ENCODE measurements at places on chromosomes 7 and 10. TPM values are rescaled to one million over a fixed set of nuclear protein-coding genes. Genes with fewer than 3 reads are reported as not detected.

DNA sequence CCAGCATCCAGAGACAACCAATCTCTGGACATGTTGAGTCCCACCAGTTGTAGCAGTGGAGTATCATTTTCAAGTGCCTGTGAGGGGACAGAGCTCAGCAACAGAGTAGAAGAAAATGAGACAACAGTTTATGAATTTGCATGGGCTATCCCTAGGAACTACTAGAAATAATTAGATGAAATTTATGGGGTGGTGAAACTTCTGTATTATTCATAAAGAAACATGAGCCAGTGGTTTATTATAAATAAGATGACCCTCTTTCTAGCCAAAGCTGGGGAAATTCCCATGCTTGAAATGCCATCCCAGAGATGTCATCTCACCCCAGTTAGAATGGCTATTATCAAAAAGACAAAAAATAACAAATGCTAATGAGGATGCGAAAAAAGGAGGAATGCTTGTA is 55.1 kb upstream of the ITGB8 start:
- no peak for DNase-seq
- no peaks in the 10 kb centered on the region for H3K4me1 ChIP-seq
- no peaks in the 10 kb centered on the region for H3K36me3 ChIP-seq
- H3K4me3 ChIP-seq: no peak overlapping the region
- no peaks in the 10 kb centered on the region for H3K27me3 ChIP-seq

DNA sequence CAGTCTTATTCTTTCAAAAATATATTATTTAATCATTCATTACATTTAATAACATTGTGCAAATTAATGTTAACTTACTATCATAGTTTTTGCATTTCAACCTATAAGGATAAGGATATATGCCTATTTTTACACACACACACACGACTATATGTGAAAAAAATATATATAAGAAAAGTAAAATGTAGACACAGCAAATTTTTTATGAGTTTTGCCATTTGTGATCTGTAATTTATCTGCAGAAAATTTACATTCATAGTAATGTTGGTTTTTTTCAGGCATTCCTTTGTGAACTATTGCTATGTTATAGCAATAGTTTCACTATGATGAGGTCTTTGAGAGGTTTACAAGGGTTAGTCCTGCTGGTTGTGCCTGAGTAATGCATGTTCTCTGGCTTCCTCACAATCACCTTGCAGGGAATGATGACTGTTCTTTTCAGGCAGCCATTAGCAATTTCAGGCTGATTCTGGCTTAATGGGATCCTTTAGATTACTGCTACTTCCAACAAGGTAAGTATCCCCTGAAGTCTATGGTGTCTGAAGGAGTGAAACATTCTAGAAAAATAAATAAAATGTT is 183.7 kb upstream of the CDK1 start:
- H3K4me3 ChIP-seq: no peak overlapping the region
- DNase-seq: no peak
- no peak overlapping the region for H3K27ac ChIP-seq
- no peaks in the 10 kb centered on the region for H3K27me3 ChIP-seq
- H3K36me3 ChIP-seq: no peaks in the 10 kb centered on the region

- no peak overlapping the region for H3K4me3 ChIP-seq
- H3K27ac ChIP-seq: no peak overlapping the region
- H3K36me3 ChIP-seq: no peaks in the 10 kb centered on the region
- H3K27me3 ChIP-seq: no peaks in the 10 kb centered on the region
- DNase-seq: no peak
- no peaks in the 10 kb centered on the region for H3K4me1 ChIP-seq
These were observed 104.4 kb upstream of the MACROH2A2 start for GRCh38 chr10:69948261-69948660.

GRCh38 chr7:17402628-17403278 is 104.3 kb downstream of the AHR start:
- no peak for DNase-seq
- H3K36me3 ChIP-seq: no peaks in the 10 kb centered on the region
- H3K4me3 ChIP-seq: no peak overlapping the region
- no peaks in the 10 kb centered on the region for H3K27me3 ChIP-seq

DNA sequence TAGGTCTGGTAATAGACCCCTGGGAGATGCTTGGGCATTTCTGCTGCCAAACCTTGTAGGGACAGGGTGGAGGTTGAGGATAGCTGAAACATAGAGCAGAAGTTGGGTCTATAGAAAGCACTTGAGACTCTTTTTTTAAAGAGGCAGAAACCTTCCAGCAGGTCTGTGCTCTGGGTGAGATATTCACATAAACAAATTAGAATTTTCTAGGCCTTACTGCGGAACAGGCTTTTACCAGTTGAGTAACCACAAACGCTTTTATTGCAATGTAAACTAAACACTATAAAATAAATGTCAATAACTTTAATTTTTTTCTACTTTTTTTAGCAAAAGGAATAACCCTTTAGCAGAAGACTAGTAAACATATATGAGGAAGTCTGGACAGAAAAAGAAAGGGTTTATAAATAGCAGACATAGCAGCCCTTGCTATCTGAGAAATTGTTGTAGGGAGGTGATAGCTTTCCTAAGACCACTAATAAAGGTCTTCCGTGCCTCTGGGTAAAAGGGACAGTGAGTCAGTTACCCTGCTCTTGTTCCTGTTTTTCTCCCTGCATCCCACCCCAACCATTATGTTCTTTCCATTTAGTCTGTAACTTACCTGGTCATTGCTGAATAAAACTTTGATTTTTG is 38.7 kb downstream of the CACNB2 start:
- H3K27ac ChIP-seq: no peak overlapping the region
- no peaks in the 10 kb centered on the region for H3K27me3 ChIP-seq
- no peak for DNase-seq

DNA sequence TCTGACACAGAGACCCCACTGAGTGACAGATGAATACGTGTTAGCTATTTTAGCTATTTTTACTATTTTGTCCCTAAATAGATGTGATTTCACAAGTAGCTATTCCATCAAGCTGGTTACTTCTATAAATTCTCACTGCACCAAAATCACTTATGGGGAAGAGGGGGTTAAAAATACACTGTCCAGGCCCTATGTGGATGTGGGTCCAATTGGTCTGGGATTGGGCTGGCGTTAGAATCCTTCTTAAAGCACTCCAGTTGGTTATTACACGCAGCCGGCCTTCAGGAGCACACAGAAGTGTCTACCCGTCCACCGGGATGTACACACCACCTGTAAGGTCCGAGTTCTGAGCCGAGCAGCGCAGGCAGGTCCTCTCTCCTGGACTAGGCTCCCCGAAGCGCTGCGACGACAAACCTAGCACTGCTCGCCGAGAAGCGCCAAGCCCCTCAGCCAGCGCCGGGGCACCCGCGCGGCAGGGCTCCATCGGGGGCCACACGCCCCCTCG is 222.3 kb upstream of the MKLN1 start:
- no peaks in the 10 kb centered on the region for H3K4me1 ChIP-seq
- H3K36me3 ChIP-seq: no peaks in the 10 kb centered on the region
- DNase-seq: no peak
- no peaks in the 10 kb centered on the region for H3K27me3 ChIP-seq
- peak overlapping the region; percentile 100 for H3K27ac ChIP-seq

DNA sequence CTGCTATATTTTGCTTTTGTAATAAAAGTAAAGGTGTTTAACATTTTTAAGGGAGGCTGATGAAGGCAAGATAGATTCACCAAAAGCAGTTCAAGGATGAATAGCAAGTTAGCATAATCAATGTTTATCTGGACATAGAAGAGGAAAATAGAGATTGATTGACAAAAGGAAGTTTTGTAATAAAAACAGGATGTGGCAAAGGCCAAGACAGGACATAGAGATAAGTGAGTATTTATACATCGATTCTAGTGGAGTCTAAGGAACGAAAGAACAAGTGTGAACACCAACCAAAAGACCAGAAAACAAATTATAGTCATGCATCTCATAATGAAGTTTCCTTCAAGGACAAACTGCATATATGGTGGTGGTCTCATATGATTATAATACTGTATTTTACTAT is 123.8 kb downstream of the CCDC71L start:
- no peaks in the 10 kb centered on the region for H3K36me3 ChIP-seq
- no peaks in the 10 kb centered on the region for H3K27me3 ChIP-seq
- H3K4me3 ChIP-seq: no peak overlapping the region
- H3K27ac ChIP-seq: no peak overlapping the region

GRCh38 chr7:12647364-12648219 is 39.8 kb upstream of the ARL4A start:
- H3K4me1 ChIP-seq: no peaks in the 10 kb centered on the region
- DNase-seq: no peak
- H3K27me3 ChIP-seq: no peaks in the 10 kb centered on the region
- H3K36me3 ChIP-seq: no peaks in the 10 kb centered on the region
- no peak overlapping the region for H3K4me3 ChIP-seq

DNA sequence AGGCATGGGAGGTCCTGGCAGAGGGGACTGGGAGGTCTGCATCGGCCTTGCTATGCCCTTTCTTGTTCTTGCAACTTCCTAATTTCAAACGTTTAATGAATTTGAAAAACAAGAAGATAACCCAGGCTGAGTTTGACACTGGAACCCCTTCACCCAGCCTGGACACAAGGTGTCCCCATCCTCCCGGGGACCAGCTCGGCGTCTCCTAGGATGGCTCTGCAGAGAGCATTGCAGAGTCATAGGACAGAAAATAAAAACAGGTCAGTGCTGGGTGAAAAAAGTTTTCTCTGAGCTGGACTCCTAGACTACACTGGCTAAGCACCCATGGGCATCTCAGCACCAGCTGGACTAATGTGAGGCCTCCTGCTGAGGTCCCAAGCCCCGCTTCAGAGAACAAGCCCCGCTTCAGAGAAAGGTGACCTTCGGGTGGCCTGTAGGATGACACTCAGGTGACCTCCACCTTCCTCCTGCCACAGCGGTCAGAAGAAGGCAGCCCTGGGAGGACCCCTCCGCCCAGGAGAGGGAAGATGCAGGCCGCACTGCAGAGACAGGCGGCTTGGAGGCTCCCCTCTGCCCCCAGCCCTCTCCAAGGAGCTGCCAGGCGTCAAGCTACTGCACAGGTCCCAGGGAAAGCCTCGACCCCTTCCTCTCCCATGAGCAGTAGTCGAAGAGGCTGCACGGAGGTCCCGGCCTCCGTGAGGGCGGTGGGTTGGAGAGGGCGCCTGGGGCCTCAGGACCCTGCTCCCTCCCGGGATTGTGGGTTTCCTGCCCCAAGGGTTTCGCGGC is 9.3 kb upstream of the UNCX start:
- peaks cover 96% of the 10 kb centered on the region for H3K27me3 ChIP-seq
- H3K36me3 ChIP-seq: no peaks in the 10 kb centered on the region
- no peaks in the 10 kb centered on the region for H3K4me1 ChIP-seq
- H3K4me3 ChIP-seq: no peak overlapping the region

DNA sequence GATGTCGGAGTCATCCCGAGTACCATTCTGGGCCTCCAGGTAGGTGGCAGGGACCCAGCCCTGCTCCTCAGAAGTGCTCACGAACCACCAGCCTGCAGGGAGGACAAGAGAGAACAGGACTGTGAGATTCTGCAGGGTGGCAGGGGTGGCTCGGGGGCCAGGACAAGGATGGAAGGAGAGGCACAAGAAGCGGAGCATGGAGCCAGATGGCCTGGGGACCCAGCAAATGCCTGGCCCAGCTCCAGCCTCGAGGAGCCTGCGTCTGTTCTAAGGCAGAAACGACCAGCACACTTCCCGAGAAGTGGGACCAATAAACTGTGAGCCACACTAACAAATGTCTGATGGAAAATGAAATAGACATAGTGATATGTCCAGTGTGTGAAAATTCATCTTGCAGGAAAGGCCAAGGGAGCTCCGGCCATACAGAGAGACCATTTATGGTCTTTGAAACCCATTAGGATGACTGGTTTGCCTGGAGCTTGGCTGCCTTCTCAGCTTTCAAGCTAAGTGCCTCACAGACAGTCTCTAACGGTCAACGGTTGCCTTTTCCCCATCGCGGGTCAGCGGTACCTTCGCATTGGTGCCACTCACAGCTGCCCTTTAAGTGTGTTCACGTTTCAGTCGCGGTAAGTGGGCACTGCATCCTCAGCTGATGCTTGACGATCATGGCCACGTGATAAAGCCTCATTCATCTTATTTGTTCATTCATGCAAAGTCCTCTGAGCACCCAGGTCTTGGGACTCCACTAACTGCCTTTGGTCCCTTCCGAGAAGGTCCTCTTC is 133.8 kb downstream of the NEURL1 start:
- no peaks in the 10 kb centered on the region for H3K27me3 ChIP-seq
- H3K4me1 ChIP-seq: no peaks in the 10 kb centered on the region
- no peak overlapping the region for H3K4me3 ChIP-seq
- no peaks in the 10 kb centered on the region for H3K36me3 ChIP-seq
- no peak for DNase-seq

- H3K27ac ChIP-seq: peak overlapping the region; percentile 42
- H3K36me3 ChIP-seq: peaks cover 4% of the 10 kb centered on the region
- H3K4me1 ChIP-seq: no peaks in the 10 kb centered on the region
- DNase-seq: no peak
- no peak overlapping the region for H3K4me3 ChIP-seq
- no peaks in the 10 kb centered on the region for H3K27me3 ChIP-seq
These were observed 15.9 kb downstream of the ZNF3 start for GRCh38 chr7:100065452-100066186.

DNA sequence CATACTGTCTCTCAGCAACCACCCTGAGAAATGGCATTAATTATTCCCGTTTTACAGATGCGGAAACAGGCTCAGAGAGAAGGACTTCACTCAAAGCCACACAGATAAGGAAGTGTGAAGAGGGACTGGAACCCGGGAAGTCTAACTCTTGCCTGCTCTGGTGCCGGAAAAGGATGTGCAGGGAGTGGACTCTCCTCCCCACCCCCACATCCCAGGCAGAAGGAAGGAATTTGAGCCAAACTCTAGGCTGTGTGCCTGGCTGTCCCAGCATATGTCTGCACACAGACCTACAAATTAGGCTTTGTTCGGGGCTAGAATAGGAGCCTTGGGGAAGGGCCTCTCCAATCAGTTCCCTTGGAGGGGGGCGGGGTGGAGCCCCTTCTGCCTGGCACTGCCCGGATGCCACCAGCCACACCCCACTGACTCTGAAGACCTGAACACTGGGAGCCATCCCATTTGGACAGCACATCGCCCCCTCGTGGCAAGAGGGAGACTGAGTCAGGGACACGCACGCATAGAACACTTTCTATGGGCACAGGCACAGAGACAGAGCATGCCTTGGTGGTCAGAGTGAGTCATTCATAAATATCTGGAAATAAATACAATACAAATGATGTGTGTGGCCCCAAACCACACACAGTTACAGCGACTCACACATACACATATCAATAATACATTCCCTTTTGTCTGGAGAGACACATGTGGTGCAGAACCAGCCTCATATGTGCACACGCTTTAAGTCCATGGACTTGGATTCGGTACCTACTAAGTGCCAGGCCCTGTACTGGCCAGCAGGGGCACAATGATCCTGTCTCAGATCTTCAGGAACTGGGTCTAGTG is 13.1 kb downstream of the LZTS2 start:
- peak overlapping the region; percentile 29 for H3K27ac ChIP-seq
- H3K36me3 ChIP-seq: no peaks in the 10 kb centered on the region
- no peaks in the 10 kb centered on the region for H3K27me3 ChIP-seq
- H3K4me3 ChIP-seq: no peak overlapping the region

GRCh38 chr10:102421507-102421756 is 796 bp downstream of the FBXL15 start:
- DNase-seq: no peak
- peaks cover 5% of the 10 kb centered on the region for H3K4me1 ChIP-seq
- no peaks in the 10 kb centered on the region for H3K27me3 ChIP-seq
- peak overlapping the region; percentile 83 for H3K4me3 ChIP-seq
- no peaks in the 10 kb centered on the region for H3K36me3 ChIP-seq
- H3K27ac ChIP-seq: peak overlapping the region; percentile 88

DKK1 gene
- 3.3 TPM for total RNA-seq

UTF1 gene
- not detected for total RNA-seq

DOCK1 gene
- 69.2 TPM for total RNA-seq

C7orf33 gene
- total RNA-seq: not detected

EBF3 gene
- 28.0 TPM for total RNA-seq

TAS2R5 gene
- total RNA-seq: 2.0 TPM

TRPV6 gene
- under 0.01 TPM for total RNA-seq

TRIM50 gene
- not detected for total RNA-seq

WDR86 gene
- total RNA-seq: 61.5 TPM

GDF2 gene
- not detected for total RNA-seq
